ENCODE measurements at places on chromosomes 7 and 10. TPM values are rescaled to one million over a fixed set of nuclear protein-coding genes. Genes with fewer than 3 reads are reported as not detected.

DNA sequence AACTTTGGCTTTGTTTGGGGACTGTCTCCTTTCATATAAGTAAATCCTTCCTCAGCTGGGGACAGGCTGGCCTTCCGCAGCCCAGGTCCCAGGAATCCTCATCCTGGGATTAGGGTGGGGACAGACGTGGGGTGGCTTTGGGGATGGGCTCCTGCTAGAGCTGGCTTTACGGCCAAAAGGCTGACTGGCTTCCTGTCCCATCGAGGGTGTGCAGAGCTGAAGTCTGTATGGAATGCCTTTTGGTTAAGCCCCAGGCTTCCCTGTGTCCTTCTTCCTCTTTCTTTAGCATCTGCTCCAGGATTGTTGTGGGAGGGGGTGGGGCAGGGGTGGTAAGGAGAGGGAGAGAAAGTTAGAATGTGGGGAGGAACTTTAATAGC, 59.4 kb upstream of the AQP1 start:
- no peak for DNase-seq

DNA sequence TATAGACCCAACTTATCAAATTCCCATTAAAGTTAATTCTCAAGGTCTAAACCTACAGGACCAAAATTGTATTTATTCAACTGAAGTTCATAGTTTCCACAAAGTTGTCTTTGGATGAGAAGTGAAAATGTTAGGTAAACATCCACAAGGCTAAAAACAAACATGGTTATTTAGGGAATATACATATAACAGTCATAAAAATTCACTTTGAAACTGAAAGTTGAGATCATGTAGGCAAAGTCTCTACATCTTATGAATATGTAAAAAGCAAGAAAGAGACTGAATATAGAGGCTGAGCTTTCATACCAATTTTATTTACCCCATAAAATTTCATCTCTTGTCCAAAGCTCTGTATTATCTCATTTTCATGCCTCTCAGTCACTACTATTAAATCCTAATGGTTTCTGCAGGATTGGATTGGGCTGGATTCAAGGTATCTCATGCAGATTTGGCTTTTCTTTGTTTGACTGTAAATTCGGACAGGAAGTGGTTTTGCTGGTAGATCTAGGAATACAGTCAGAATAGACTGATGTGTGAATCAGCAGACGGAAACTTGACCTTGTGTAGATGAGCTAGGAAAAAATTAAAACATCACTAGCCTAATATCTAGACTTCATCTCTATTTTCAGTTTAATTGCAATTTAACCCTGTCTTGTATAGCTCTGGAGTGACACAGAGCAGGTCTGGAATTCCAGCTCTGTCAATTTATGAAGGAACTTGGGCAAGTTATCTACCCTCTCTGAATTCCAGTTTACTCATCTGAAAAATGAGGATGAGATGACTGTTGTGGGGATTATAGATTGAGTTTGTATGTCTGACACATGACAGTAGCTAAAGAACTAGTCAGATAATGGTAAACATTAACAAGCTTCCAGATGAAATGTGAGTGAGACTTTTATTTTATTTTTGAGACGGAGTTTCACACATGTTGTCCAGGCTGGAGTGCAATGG, 27.3 kb upstream of the SKAP2 start:
- no peak for DNase-seq

DNA sequence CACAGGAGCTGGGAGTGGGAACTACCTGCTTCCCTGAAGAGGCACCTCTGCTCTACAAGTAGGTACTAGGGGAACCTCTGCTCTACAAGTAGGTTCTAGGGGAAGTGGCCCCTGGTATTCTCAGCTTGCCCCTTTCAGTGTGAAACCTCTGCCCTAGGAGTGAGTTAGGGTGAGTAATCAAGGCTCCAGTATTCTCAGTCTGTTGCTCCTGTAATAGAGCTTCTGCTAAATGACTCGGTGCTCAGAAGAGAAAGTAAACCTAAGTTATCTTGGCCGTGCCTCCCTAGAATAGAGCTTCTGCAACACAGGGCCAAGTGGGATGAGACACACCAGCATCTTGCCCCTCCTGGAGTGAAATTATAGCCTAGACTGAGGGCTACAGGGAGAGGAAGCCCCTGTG, 13.4 kb upstream of the RASSF4 start:
- no peak for DNase-seq

- peak; percentile 17 for DNase-seq
Observed at GRCh38 chr7:115356999-115357702, 435.3 kb downstream of the MDFIC start.

GRCh38 chr10:75358132-75358531, 43.4 kb downstream of the ZNF503 start:
- DNase-seq: peak; percentile 53

- DNase-seq: no peak
Observed at GRCh38 chr10:87860816-87861403, 2.4 kb downstream of the KLLN start.

GRCh38 chr7:151597541-151598444, 78.1 kb upstream of the RHEB start:
- DNase-seq: no peak

DNA sequence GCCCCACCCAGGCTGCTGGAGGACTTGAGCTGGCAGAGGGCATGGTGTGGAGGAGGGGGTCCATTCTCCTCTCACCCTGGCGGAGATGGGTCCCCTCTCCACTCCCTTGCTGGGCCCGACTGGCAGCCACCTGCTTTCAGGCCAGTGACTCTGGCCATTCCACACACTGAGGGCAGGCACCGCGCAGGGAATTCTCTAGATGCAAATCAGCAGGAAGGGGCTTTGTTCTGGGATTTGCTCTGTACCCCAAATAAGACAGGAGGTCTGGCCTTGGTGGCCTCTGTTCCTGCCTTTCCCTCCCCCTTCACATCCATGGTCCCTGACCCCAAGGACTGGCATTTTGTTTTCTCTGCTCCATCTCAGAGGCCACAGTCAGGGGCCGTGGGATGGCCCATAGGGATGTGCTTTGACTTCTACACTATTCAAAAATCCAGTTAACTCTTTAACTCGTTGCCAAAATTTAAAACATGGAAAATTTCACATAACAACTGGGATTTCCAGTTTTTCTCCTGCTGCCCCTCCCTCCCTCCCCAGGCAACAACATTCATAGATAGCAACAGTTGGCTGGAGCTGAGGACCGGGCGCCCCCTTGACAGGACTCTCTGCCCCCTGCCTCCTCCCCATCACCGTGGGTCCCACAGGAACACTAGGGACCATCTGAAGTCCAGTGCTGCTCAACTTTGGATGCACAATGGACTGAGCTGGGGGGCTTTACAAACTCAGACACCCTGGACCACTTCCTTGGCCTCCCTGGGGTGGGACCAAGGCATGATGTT, 33.9 kb downstream of the PPIF start:
- DNase-seq: peak; percentile 20

DNA sequence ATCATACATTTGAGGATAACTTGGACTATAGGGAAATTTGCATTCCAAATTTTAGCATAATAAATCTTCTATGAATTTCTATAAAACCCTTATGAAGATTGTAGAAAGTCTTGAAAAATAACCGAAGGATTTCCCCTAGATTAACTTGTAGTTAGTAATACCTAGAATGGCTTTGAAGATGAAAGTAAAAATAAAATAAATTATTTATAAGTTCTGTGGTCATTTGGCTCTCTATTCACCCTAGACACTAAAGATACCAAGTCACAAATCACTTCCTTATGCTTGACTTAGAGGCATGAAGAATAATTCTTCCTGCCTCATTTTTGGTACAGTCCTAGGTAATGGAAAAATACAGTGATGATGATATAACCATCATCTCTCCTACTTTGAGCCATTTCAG, 79.3 kb downstream of the CSTF2T start:
- no peak for DNase-seq

DNA sequence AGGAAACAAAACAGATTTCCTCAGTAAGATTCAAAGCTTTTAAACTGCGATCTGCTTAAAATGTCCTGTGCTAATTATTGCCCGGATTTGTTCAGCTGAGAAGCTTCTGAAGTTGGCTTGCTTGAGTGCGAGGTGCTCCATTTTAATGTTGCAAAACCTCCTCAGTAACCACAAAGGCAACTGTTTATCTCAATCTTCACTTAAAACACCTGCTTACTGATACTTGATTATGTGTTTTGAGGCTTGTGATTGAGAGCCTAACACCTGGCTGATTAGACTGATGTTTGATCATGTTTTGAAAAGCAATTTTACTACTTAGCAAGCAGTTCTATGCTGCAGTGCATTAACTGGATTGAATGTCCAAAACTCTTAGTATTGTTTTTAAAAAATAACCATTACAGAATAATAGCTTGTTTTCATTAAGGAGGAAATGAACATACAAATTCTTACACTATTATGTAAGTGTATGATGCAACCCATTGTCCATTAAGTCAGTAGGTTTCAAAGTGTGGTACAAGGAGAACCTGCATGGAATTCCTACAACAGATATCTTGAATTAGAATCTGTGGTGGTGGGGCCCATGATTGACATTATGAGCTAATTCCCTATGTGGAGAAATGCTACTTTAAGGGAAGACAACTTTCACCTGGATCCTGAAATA, 96.9 kb upstream of the FAM180A start:
- no peak for DNase-seq

DNA sequence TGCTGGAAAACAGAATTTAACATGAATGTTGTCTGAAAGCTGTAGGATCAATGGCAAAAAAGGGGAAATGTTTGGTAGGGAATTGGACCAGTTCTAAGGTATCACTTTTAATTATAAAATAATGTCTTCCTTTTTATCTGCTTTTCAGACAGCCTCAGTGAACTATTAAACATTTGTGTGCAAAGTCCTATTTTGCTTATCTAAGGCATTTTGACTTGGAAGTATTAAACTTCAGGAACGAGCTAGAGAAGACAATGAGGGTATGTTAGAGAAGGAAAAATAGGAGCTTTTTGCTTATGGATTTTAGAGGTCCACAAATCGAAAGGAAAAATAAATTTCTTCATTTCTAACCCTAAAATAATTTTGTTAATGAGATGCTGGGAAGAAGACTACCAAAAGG, 63.3 kb downstream of the PODXL start:
- no peak for DNase-seq

DNA sequence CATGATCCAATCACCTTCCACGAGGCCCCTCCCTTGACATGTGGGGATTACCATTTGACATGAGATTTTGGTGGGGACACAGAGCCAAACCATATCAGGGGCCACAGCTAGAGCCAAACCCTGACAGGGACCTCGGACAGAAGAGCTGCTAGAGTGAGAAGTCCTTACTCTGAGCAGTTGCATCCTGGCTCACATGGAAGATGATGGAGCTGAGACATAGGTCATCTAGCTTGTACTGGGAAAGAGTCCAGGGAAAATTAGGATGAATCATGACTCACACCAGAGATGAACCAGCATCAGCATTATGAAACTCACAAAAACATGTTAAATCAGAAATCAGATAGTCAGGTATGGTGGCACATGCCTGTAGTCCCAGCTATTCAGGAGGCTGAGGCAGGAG, 12.8 kb upstream of the FMC1 start:
- no peak for DNase-seq

- no peak for DNase-seq
Observed at GRCh38 chr10:76998451-76998850, 639.2 kb downstream of the KCNMA1 start.

DNA sequence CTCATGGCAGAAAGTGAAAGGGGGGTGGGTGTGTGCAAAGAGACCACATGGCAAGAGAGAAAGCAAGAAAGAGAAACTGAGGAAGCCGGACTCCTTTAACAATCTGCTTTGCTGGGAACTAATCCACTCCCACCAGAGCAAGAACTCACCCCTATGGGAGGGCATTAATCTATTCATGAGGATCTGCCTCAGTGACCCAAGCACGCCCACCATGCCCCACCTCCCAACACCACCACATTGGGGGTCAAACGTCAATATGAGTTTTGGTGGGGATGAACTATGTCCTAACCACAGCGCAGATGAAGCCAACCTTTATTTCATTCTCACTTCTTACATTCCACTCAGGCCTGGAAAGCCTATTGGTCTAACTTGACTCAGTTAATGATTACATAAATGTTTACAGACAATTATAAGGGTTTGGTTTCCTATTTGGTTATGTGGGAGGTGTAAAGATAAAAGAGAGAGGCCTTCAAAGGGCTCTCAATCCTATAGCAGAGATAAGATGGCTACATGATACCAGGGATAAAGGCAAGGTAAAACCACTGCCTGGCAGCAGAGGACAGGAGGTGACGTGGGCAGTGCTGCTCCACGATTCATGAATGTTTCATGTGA, 601.8 kb downstream of the PARD3 start:
- peak; percentile 35 for DNase-seq

- no peak for DNase-seq
Observed at GRCh38 chr10:124019886-124020797, 73.3 kb downstream of the CHST15 start.

SLC26A5 gene
- not detected for total RNA-seq

SAMD9 gene
- total RNA-seq: 12.9 TPM

SLC35G1 gene
- total RNA-seq: 13.4 TPM

SFTPA1 gene
- total RNA-seq: 0.77 TPM

KLLN gene
- 1.8 TPM for total RNA-seq

OPN4 gene
- total RNA-seq: not detected

MYL10 gene
- not detected for total RNA-seq

FBXL13 gene
- total RNA-seq: 0.64 TPM
